ENCODE measurements at places on chromosomes 2 and 18. TPM values are rescaled to one million over a fixed set of nuclear protein-coding genes. Genes with fewer than 3 reads are reported as not detected.

The SIX2 gene
- 2.0 TPM for total RNA-seq

The ALK gene
- total RNA-seq, result not detected

The MEIS1 gene
- total RNA-seq, result 2.2 TPM

The UGT1A5 gene
- total RNA-seq, result 0.13 TPM

The RND3 gene
- total RNA-seq, result 41.5 TPM

The HOXD10 gene
- 5.3 TPM for total RNA-seq

The ALKAL2 gene
- not detected for total RNA-seq

The C18orf54 gene
- 2.8 TPM for total RNA-seq

The FHOD3 gene
- total RNA-seq, result 1.9 TPM

The TBR1 gene
- total RNA-seq, result 0.07 TPM

The SCN9A gene
- total RNA-seq, result 1.9 TPM

The COLEC12 gene
- 0.06 TPM for total RNA-seq

The PCARE gene
- not detected for total RNA-seq

The SH3BP4 gene
- 40.7 TPM for total RNA-seq

The UGT1A10 gene
- not detected for total RNA-seq

The NEMP2 gene
- 7.1 TPM for total RNA-seq

The KLHL30 gene
- total RNA-seq, result 0.25 TPM

The NDUFS1 gene
- 81.5 TPM for total RNA-seq

The CYRIA gene
- 0.30 TPM for total RNA-seq

The MEP1B gene
- 0.10 TPM for total RNA-seq

The DHRS9 gene
- total RNA-seq, result 4.4 TPM

The BBS5 gene
- total RNA-seq, result 5.4 TPM

The RAB31 gene
- total RNA-seq, result 21.7 TPM

The VWA3B gene
- not detected for total RNA-seq

The SLC4A3 gene
- 3.2 TPM for total RNA-seq

The ALPG gene
- total RNA-seq, result 0.38 TPM

The DNER gene
- total RNA-seq, result 10.4 TPM

The TUBA3E gene
- total RNA-seq, result 4.6 TPM

The TCF7L1 gene
- total RNA-seq, result 10.9 TPM

The POTEI gene
- total RNA-seq, result not detected

The OTOF gene
- total RNA-seq, result 0.13 TPM

The ANKRD36 gene
- 3.7 TPM for total RNA-seq

The SRD5A2 gene
- total RNA-seq, result 0.06 TPM

The HOXD1 gene
- total RNA-seq, result 0.17 TPM

The CLHC1 gene
- total RNA-seq, result 2.7 TPM

The TAF4B gene
- total RNA-seq, result 4.4 TPM

The PAX8 gene
- 0.97 TPM for total RNA-seq

The FRZB gene
- total RNA-seq, result 0.08 TPM

The SLC8A1 gene
- 0.29 TPM for total RNA-seq

The SNED1 gene
- 0.83 TPM for total RNA-seq

The PPM1B gene
- total RNA-seq, result 39.9 TPM

The FAM237A gene
- total RNA-seq, result not detected

The NOSTRIN gene
- total RNA-seq, result 2.7 TPM

The SLC9A2 gene
- 3.0 TPM for total RNA-seq

The ZSWIM2 gene
- not detected for total RNA-seq

The EVA1A gene
- total RNA-seq, result 8.2 TPM

The TGFA gene
- 4.9 TPM for total RNA-seq

The RESP18 gene
- not detected for total RNA-seq

The C2orf15 gene
- total RNA-seq, result 0.46 TPM

The ZNF2 gene
- total RNA-seq, result 3.4 TPM

The SPATA3 gene
- total RNA-seq, result not detected

The TMEM37 gene
- total RNA-seq, result 1.5 TPM

The HOXD4 gene
- total RNA-seq, result 0.61 TPM

The RAD51AP2 gene
- total RNA-seq, result not detected

The ERBB4 gene
- not detected for total RNA-seq

All from A549 treated with Hydrocortisone at 1 μM for 4 hours (cell line).